ENCODE measurements at places on chromosomes 12 and 14.

DNA sequence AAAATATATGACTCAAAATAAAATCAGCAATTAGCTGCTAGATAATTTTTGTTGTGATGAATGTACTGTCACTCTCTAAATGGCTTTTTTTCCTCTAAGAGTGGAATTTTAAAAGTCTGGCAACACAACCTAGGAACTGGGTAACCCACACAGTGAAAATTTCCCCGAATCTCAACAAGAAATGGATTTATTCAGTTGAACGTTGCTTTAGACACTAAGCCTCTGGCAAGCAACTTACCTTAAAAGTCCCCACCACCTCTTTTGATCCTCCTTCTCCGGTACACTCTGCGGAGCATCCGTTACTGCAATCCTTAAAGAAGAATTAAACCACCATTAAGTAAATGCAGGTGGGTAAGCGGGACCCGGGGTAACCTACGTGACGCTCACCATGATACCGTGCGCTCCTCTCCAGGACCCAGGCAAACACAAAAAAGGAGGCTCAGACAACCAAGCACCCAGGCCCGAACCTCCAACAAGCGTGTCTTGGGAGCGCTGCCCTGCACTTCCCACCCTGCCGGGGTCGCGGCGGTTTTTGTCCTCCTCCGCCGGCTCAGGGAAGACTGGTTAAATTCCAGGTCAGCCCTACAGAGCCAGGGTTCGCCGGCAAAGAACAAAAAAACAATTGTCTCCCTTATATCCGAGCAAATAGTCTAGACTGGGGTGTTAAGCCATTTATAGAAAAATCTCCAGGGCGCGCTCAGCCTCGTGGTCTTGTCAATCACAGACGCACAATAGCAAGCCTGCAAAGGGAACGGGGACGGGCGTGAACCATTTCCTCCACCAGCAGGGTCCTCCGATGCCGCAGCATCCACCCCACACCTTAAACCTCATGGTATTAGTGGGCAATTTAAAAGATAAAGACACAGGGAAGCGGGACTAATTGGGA, 47.1 kb downstream of the BCAT1 start:
- no peak for DNase-seq

DNA sequence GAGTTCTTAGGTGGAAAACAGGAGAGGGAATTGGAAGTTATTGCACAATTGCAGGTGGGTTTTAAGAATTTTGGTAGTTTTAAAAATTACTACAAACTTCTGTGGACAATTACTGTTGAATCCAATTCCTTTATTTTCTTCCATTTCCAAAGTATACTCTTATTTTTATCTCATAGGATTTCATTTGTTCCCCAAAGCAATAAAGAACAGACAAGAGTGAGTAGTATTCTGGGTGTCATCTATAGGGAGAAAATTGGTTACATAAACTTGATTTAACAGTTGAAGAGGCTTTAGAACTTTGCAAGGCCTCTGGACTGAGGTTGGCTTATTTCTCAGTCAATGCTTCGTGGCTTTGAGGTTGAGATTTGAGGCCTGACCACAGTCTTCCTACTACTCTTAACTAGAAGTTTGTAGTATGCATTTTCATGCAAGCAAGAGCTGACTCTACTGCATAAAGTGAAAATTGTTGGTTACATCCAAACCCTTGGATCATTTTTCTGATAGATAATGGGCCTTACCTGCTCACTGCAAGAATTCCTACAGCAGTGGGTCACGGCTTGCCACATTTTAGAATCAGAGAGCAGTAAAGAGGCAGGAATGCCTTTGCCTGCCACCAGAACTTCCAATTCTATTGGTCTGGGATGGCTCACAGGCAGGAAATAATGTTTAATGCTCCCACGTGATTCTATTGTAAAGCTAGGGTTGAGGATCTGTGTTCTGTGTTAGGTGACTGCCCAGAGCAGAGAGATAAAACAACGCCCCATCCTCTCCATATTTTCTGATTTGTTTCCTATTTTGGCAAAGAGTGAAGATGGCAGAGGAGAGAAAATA, 270.5 kb downstream of the TTC6 start:
- DNase-seq: no peak

- peak; percentile 58 for DNase-seq
Measured at GRCh38 chr12:459430-460258, at the start of gene B4GALNT3. TSS of gene B4GALNT3 (plus strand) at chr12:459939. CDS start at chr12:460377, 438 bp downstream.

- DNase-seq: peak; percentile 27
Measured at GRCh38 chr12:8609061-8609570, 3.5 kb downstream of the AICDA start.

- DNase-seq: no peak
Measured at GRCh38 chr14:101187816-101188570, 284.5 kb upstream of the RTL1 start.

DNA sequence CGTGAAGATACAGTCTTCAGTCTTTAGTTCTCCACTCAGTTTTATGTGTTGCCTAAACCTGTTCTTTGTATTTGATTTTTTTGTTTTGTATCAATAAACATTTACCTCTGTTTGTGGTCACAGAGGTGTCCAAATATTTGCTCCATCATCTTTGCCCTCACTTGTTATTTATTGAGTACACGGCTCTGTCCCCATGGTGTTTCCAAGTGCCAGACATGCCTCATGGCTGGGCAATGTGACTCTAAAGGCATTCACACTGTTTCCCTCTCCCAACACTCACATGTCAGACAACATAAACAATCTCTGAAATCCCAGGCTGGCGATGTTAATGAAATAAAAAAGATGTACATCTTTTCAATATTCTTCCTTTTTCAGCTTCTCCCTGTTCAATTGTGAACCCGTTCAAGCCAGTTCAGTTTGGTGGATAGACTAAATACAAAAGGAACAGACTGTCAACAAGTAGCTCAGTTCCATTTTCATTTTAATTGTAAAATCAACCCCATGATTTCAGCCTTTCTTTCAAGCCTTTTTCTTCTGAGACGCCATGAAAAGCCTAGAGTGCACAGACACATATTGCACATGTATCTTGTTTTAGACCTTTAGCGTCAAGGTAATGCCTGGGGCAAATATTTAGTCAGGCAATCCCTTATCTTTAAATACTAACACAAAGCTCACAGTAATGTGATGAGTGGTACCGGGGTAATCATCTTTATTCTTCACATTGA, 680.7 kb downstream of the GALC start:
- DNase-seq: no peak

GRCh38 chr14:81669308-81669707, 135.7 kb upstream of the SEL1L start:
- DNase-seq: no peak

GRCh38 chr12:62130834-62131552, 129.2 kb upstream of the USP15 start:
- DNase-seq: no peak

DNA sequence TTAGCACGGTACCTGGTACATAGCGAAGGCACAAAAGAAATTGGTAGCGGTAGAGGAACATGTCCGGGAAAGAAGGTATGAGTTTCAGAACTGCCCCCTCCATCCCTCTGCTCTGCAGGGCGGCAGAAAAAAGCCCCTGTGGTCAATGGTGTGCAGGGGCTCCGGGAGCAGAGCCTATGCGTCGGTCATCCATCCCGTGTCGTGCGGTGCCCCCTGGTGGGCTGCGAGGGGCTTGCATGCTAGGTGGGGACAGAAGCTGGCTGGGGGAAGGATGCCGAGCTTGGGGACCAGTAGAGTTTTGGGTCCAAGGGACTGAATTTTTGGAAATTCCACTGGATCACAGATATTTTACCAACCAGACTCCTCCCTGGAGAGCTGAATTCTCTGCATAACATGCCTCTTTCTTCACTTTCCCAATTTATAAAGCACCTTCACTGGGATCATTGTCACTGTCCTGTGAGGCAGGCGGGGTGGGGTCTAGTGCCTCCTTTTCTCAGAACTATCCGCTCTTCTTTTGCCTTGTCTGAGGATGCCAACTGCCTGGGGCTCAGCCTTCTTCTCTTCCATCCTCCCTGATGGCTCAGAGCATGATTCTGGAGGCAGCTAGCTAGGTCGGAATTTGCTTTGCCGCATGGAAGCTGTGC, 148.7 kb downstream of the SMOC1 start:
- peak; percentile 58 for DNase-seq

DNA sequence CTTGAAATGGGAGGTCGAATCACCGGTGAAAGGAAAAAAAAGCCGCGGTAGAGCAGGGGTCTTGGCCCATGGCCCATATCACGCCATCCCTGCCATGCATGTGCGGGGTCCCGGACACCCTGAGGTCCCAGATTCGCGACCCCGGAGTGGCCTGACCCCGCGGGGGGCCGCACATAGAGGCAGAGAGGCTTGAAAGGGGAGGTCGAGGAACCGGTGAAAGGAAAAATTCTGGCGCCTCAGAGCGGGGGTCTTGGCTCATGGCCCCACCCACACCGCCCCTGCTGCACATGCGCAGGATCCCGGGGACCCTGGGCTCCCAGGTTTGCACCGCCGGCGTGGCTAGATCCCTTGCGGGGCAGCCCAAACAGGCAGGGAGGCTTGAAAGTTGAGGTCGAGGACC, 319.8 kb downstream of the ALG10 start:
- no peak for DNase-seq

DNA sequence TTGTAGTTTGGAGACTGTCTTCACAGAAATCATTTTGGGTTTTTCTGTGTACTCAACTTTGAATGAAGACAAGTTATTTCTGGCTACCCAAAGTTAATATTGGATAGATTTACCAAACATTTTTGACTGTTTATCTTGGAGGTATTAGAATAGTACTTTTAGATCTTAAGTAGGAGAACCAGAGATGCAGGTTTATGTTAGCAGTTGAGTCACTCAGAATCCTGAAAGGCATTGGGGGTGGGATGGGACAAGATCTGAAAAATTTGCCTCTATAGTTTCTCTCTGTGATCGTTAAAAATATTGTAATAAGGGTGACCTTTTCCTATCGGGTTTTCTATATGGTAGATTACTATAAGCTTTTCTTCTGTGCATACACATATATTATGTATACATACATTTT, 112.3 kb downstream of the TTC6 start:
- no peak for DNase-seq

GRCh38 chr14:59664741-59665140, 88.1 kb upstream of the CCDC175 start:
- DNase-seq: no peak

DNA sequence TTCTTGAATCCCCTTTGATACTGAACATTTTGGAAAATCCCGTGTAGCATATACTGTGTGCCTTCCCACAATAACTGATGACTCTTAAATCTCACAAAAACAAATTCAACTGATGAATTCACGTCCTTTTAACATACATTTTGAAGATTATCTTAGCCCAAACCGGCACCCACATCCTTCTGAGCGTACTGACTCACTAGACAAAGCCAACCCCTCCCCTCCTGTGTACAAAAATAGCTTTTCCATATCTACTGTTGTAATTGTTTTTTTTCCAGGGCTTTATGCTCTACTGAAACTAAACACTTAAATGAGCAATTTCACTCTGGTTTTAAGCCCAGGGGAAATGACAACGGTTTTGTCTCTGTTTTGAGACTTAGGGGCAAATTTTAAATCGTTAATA, 109.4 kb upstream of the ATF7IP start:
- no peak for DNase-seq

DNA sequence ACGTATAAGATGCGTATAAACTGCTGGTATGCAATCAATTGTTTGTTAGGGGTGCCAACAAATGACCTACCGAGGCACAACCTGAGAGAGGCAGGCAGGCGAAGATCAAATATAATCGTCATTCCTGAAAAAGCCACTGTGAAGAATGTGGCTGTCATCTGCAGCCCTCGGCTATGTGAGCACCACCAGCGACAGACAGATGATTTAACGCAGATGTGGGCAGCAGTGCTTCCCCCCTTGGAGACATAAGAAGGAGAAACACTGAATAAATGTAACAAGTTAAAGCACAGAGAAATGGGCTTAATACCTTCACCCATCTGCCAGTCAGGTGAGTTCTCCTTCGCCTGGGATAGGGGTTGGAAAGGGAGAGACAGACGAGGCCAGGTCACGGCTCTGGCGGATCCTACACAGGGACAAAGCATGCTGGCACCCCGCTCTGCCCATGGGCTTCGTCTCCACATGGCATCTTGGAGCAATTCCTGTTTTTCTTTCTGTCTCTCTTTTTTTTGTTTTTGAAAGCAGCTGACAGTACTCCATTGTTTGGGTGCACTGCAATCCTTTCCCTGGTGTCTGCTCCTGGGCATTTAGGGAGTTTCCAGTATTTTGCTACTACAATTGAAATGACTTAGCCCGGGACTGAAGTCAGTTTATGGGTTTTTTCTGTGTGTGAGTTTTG, 28.1 kb downstream of the TNFAIP2 start:
- no peak for DNase-seq

GRCh38 chr14:99905121-99905520, 111.9 kb downstream of the EML1 start:
- no peak for DNase-seq

GRCh38 chr12:96248136-96248931, 54.2 kb downstream of the ELK3 start:
- DNase-seq: no peak

DNA sequence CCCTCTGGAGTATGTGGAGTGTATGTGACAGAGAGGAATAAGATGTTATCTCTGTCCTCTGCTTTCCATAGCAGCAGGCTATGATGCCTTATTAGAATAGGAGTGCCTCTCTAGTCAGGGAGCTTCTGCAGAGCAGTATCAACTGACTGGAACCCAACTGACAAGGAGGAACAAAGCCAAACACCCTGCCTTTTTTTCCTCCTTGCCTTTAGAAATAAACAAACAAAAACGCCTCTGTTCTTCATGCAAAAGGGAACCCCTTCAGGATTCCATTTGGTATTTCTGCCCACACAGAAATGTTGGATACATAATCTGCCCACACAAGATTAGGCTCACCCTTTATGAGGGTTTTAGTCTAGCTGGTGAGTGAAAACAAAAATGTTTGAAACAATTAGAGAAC, 50.3 kb downstream of the VRK1 start:
- no peak for DNase-seq

DNA sequence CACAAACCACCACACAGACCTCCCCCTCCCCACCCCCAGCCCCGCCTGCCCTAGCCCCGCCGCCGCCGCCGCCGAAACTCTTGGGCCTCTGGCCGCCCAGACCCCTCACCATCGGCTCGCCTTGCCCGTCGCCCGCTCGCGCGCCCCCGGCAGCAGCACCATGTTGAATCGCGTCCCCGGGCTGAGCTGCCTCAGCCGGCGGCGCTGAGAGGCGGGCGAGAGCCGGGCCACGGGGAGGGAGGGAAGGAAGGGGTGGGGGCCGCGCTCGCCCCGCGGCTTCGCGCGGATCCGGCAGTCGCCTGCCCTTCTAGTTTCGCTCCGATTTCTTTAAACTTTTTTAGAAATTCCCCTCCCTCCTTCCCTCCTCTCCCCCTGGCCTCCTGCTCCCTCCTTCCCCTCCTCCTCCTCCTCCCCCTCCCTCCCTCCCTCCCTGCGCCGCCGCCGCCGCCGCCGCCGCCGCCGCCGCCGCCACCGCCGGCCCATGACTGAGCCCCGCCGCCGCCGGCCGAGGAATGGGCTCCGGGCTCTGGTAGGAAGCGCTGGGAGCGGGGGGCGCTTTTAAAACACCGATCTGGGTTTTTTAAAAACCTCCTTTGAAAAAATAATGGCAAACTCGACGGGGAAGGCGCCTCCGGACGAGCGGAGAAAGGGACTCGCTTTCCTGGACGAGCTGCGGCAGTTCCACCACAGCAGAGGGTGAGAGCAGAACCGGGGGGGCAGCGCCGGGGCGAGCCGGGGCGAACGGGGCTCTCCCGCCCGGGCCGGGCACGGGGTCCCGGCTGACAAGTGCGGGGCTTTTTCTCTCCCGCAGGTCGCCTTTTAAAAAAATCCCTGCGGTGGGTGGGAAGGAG, at the start of gene ARID2:
Gene ARID2 (plus strand): TSS at position 474 of the 851 bp plus-strand sequence. CDS start 131 bp downstream, at position 605.
- peak; percentile 66 for DNase-seq

GRCh38 chr14:69910871-69911270, 31.7 kb downstream of the SMOC1 start:
- no peak for DNase-seq

GRCh38 chr12:4330203-4330602, 9.2 kb downstream of the TIGAR start:
- no peak for DNase-seq

Data from renal pelvis (tissue), 12 donors.